Fibroblast of villous mesenchyme (primary cell): ENCODE measurements at places on chromosomes 6 and 20. TPM values are rescaled to one million over a fixed set of nuclear protein-coding genes. Genes with fewer than 3 reads are reported as not detected.

The WFDC12 gene
- not detected in 2 replicates for total RNA-seq

The FBXO30 gene
- total RNA-seq, result 8.7 and 16.0 TPM in 2 replicates

The DZANK1 gene
- 0.64 and 1.3 TPM in 2 replicates for total RNA-seq

The CGA gene
- 0.32 TPM in 1 of 2 replicates, not detected in the other for total RNA-seq

The RNF39 gene
- not detected in 2 replicates for total RNA-seq

The PPP1R14C gene
- not detected in 2 replicates for total RNA-seq

The ZNF334 gene
- 1.9 and 2.6 TPM in 2 replicates for total RNA-seq

The MLIP gene
- not detected in 2 replicates for total RNA-seq

The LCA5 gene
- 3.5 and 5.2 TPM in 2 replicates for total RNA-seq

The TAGAP gene
- not detected in 2 replicates for total RNA-seq

GRCh38 chr20:62198931-62199330 is 16.1 kb downstream of the MTG2 start:
- DNase-seq, result no peak

- no peak for DNase-seq
Observed at GRCh38 chr6:47376930-47377329, 67.2 kb upstream of the TNFRSF21 start.

DNA sequence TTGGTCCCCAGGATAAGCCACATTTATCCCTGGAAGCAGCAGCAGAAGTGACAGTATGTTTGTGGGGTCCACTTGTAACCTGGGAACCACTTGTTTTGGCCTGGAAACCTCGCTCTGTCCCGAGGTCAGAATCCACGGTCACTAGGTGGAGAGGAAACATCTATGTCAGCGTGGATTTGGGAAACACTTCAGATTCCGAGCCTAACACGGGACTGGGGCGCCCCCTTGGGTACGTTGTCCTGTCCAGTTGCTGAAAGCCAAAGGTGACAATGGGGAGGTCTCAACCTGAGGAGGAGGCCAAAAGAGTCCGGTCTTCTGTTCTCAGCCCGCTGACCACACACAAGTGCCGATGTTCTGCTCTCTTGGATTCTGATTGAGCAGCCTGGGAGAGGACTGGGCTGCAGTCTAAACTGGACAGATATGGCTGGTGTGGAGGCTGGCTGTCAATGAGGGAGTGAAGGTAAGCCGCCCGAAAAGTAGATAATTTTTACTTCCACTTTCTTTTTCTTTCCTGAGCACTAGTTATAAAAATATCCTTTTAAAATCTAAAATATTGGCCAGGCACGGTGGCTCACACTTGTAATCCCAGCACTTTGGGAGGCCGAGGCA is 4.9 kb upstream of the ZFP57 start:
- DNase-seq, result no peak

DNA sequence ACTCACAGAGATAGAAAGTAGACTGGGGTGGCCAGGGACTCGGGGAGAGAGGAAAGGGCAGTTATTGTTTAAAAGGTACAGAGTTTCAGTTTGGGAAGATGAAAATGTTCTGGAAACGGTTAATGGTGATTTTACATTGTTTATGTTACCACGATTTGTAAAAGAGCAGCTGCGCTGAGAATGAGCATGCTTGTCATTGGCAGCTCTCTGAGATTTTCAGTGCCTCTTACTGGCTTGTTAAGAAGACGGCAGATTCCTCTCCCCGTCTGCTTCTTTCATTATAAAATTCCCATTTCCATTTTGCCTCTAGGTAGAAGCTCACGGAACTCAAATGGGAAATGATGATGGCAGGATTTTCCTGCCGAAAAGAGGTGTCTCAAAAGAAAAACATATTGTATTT is 39.7 kb upstream of the PPP1R3G start:
- DNase-seq, result peak; percentile 33

GRCh38 chr6:113120224-113120581 is 736.9 kb upstream of the MARCKS start:
- DNase-seq, result peak; percentile 98

DNA sequence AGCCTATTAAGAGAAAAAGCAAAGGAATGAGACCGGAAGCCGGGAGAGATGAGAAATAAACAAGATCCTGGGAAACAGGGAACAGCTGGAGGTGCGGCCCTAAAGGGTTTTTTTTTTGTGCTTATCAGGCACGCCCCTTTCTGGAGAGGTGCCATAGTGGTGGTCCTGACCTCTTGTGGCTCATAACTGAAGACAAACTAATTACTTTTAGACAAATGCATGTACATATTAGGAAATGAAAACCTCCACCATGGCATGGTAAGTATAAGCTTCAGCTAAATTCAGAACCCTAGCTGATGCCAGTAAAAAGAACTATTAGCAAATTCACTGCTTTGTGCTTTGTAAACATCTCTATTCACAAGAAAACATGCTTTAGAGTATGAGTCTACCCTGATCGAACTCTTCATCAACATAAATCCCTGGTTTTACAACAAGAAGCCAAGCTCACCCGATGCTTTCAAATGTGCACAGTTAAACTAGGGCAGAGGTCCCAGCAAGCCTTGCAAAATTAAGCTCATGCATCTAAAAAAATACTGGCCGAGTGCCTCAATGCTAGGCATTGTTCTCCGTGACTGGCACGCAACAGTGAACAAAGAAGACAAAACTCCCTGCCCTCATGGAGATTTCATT is 96.4 kb upstream of the MRPS10 start:
- peak; percentile 92 for DNase-seq

DNA sequence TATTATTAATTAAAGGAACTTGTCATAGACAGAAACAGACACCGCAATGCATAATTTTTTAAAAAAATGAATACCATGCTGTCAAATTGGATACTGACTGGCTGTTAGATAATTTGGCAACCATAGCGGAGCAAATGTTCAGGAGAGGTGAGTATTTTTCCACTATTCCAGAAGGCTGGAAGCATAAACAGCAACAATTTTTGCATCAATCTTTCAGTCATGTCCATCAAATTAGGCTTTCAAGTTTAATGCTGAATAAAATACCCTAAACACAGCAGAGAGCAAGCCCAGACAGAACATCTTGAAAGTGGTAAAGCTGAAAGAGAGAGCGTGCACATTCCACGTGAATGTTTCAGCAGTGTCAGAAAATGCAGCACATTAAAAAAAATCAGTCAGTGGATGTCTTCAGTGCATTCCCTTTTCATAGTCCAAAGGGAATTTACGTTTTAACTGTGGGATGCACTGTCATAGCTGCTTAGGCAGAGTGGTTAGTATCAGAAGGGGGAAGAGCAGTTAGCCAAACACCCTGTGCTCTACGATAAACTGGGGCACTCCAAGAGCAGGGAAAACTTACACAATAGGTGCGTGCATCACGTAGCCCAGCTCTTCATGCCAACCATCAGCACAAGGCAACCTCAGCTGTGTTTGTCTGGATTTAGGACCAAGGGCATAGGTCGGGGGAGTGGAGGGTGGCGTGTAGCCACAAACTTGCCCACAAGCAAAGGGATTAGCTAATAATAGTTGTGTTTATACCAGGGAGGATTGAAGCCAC is 116.2 kb upstream of the STMND1 start:
- DNase-seq, result peak; percentile 92

- no peak for DNase-seq
Observed at GRCh38 chr6:138529478-138529877, 30.2 kb upstream of the NHSL1 start.

DNA sequence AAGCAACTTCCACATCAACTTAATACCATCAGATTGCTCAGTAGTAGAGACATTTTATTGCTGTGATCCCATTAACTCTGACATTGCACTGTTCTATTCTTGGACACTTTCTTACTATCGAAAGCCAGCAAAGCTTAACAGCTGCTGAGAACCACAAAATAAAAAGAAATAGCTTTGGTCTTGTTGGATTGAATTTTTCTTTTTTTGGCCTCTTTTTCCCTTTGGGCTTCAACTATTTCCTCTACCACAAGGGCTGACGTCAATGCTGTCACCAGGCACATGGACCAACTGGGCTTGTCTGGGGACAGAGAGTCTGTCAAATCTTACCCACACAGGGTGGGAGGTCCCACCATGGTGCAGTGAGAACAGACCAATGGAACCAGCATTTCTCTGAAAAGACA is 63.4 kb upstream of the ENPP5 start:
- no peak for DNase-seq

DNA sequence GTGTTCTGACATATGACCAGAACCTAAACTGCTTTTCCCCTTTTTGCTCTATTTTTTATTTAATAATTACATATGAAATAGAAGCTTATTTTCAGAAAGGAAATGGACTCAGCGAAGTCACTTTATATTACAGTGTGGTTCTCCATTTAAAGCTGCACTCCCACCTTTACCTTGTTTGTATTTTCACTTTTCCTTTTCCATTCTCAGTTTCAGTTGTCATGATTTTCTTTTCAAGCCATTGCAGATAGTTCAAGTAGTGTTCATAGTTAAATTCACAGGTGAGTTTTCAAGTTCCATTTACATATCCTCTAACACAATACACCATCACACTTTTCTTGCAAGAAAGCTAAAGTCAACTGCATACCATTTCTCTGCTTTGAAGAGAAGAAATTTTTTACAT is 400.2 kb downstream of the HACE1 start:
- DNase-seq, result no peak

- no peak for DNase-seq
Observed at GRCh38 chr6:19231878-19232561, 605.1 kb upstream of the ID4 start.

- peak; percentile 79 for DNase-seq
Observed at GRCh38 chr6:15608396-15608795, 54.4 kb downstream of the DTNBP1 start.

DNA sequence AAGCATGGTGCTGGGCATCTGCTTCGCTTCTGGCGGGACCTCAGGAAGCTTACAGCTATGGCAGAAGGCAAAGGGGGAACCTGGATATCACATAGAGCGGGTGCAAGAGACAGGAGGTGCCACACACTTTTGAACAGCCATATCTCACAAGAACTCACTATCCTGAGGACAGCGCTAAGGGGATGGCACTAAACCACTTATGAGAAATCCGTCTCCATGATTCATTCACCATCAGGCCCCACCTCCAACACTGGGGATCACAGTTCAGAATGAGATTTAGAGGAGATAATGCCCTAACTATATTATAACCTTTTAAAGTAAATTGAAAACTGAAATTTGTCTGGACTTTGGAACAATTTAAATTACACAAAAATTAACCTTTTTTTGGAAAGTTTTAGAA is 37.8 kb upstream of the SUMO4 start:
- no peak for DNase-seq

GRCh38 chr6:15340105-15340601 is 94.3 kb downstream of the JARID2 start:
- no peak for DNase-seq

- no peak for DNase-seq
Observed at GRCh38 chr6:21438986-21439352, 154.6 kb upstream of the SOX4 start.

GRCh38 chr20:1777476-1777820 is 117.8 kb upstream of the SIRPA start:
- no peak for DNase-seq

DNA sequence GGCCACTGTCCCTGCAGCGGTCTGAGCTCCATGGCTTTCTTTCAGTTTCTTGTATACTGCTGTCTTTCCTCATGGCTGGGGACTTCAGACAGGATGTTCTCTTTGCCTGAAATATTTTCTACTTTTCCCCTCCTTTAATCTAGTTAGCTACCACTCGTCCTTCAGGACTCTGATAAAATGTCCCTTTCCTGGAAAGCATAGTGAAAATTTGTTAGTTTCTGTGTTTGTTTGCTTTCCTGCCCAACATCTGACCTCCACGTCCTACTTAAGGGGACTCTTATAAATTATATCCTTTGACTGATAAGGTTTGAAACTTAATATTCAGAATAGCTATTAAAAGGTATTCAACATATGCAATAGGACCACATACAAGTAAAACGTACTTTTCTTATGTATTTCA is 48.8 kb upstream of the KLHL31 start:
- no peak for DNase-seq

GRCh38 chr6:112640891-112641290 is 293.8 kb downstream of the RFPL4B start:
- peak; percentile 48 for DNase-seq

- DNase-seq, result peak; percentile 25
Observed at GRCh38 chr6:106692112-106692818, 62.9 kb downstream of the QRSL1 start.

GRCh38 chr6:128499079-128499731 is 21.2 kb downstream of the PTPRK start:
- no peak for DNase-seq

DNA sequence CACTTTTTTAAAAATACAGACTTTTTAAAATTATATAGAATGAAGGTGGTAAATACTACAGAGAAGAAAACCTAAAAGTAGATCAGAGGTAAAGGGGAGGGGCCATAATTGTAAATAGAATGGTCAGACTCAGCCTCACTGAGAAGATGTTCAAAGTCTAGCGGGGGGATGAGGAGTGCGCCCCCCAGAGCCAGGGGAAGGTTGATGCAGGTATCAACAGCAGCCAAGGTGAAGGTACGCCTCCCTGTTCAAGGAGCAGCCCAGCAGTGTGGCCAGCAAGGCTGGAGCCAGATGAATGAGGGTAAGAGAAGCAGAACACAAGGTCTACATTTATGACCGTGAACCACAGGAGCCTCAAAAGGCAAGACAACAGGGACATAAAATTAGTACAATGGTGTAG is 204.1 kb downstream of the PTPRT start:
- no peak for DNase-seq

GRCh38 chr20:998231-998830 is 3.8 kb downstream of the RSPO4 start:
- no peak for DNase-seq

GRCh38 chr6:169533301-169534038 is 168.4 kb downstream of the WDR27 start:
- no peak for DNase-seq

- DNase-seq, result peak; percentile 84
Observed at GRCh38 chr6:80174900-80175572, 68.6 kb downstream of the BCKDHB start.

DNA sequence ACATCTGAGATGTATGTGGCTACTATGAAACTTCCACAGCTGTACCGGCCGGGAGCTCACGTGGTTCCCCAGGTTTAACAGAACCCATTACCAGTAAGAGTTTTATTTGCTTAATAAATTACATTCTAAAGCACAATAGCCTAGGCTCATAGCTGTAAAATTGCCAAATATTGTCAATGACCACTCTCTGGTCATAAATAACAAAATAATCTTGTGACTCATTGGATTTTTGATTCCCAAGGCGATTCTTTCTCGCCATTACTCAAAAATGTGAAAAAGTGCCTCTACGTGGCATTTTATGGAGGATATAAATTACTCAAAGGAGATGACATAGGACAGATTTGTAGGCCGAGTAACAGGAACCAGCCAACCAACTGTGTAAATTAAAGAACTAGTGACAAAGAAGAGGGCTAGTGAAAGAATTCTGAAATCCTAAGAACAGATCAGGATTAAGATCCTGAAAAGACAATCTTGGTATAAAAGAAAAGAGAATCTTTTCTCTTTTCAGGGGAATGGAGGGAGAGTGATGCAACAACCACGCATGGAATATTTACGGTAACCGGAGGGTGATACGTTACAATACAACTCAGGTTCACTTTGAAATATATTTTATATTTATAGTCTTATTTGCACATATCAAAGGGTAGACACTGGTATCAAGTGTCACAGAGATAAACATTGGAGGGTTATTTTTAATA is 199.7 kb downstream of the FOXC1 start:
- DNase-seq, result no peak

DNA sequence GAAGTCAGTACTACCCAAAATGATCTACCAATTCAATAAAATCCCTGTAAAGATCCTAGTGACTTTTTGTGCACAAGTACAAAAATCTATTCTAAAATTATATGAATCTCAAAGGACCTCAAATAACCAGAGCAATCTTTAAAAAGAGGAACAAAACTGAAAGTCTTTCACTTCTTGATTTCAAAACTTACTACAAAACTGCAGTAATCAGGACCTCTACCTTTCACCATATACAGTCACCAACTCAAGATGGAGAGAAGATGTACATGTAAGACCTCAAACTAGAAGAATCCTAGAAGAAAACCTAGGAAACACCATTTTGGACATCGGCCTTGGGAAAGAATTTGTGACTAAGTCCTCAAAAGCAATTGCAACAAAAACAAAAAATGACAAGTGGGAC is 109.5 kb upstream of the CD93 start:
- DNase-seq, result no peak
